ENCODE measurements at places on chromosomes 7 and 10. TPM values are rescaled to one million over a fixed set of nuclear protein-coding genes. Genes with fewer than 3 reads are reported as not detected.
A peak's percentile ranks its signal among the peaks of the same experiment; 100 is the strongest.

GRCh38 chr7:87687653-87688254 lies 59.6 kb downstream of the RUNDC3B start:
- no peak for DNase-seq

GRCh38 chr7:49892481-49892880 lies 119.0 kb downstream of the VWC2 start:
- no peak for DNase-seq

DNA sequence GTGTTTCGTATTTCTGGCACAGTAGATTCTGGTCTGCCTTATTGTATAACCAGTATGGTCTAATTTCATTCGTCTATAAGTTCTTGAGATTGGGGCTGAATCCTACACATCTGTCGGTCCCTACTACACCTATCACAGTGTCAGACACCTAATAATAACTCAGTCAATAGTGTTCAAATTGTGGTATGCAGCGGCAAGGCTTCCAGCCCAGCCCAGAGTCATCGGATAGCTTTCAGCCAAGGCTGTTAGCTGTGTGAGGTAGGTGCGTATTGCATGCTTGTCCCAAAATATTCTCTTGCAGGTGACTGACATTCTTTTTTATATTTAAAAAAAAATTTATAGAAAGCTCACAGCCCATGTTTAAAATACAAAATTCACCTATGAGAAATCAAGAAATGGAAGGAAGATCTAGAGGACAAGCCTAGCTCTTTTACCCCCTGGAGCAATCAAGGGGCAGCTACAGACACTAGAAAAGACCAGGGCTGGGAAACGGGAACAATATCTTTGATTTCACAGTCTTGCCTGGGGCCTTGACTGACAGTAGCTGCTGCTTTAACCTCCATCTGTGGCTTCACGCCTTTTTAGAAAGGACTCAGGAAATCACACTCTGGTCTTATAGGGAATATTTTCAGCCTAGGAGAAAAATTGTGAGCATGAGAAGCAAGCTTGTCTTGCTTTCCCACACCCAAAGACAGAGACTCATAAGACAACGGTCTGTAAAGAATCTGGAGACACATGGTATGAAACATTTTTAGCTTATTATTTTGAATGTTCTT lies 9.5 kb upstream of the ASB4 start:
- no peak for DNase-seq

The SPDYE6 gene
- polyA plus RNA-seq, result not detected

DNA sequence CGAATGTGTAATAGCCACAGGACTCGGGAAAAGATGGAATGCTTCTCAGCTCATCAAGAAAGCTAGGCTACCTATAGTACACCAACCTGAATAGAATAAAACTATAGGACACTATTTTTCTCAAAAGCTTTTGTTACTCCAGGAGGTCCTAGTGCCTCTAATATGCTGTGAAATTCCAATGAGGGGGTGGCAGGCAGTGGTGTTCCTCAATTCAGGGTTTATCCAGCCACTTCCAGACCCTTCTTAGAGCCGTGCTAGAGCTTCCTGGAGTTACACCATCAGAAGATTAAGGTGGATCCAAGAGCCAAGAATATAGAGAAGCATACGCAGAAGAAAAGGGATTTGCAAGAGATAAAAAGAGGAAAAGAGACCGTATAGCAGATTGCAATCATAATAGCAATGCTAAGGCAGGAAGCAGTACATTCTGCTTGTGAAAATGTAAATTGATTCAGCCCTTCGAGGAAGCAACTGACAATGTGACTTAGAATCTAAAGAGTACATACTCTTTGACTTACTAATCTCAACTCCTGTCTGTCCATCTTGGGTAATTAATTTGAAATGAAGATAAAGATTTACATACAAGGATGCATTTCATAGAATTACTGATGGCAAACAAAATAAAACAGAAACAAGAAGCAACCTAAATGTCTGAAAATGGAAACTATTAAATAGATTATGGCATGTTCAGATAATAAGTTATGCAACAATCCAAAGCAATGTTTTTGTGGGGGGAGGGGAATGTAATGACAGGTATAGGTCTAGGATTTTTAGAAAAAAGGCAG lies 2.1 kb downstream of the ST8SIA6 start:
- DNase-seq, result no peak

DNA sequence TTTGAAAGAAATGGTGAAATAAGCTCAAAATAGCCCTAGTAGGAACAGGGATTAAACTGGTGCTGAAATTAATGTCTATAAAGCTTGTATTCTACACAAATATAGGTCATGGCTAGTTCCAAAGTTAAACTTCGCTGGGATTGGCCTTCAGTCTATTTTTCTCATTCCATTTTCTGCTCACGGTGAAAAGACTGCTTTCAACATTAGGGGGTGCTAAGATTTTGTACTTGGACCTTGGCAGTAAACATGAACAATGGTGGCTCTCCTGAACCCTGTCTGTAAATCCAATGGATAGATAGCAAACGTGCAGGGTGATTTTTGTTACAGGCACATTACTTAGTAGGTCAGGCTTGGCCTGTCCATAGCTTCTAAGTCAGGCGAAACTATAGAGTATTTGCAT lies 36.0 kb upstream of the RSU1 start:
- peak; percentile 35 for DNase-seq

DNA sequence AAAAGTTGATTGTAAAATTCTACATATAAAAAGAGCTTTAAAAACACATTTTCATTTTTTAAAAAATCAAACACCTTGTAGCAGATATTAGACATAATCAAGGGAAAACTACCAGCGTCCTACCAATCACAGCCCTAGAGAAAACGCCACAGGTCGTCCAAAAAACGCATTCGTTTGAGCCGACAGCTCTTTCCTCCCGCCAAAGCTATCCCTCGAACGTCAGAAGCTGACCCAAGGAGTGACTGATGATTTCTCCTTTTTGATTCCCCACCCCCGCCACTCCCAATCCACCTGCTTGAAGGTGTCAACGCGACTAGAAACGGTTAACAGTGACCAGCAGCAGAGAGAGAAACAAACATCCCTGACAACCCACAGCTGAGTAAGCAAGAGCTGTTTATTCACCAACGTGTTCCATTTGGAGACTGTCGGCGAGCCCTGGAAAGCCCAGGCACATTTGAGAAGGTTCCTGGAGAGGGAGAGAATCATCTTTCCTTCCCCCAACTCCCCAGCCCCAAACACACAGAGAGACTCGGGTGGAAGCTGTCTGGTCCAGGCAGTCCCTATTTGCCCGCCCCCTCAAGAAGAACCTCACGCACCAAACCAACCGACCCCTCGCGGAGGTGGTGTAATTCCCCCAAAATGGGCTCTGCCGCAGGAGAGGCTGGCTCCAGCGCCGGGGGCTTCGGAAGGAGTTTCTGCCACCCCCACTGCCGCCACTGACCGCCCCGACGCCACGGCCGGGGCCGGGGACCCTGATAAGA lies 622 bp downstream of the CPEB3 start:
- peak; percentile 60 for DNase-seq

GRCh38 chr7:49060743-49061142 lies 136.4 kb downstream of the CDC14C start:
- no peak for DNase-seq

Data from small intestine (tissue), 16 donors.